ENCODE measurements at places on chromosomes 2 and 18. TPM values are rescaled to one million over a fixed set of nuclear protein-coding genes. Genes with fewer than 3 reads are reported as not detected.

GRCh38 chr2:81050580-81051095, 746.1 kb upstream of the LRRTM1 start:
- no peak for DNase-seq
- no peaks in the 10 kb centered on the region for H3K36me3 ChIP-seq
- no peaks in the 10 kb centered on the region for H3K4me1 ChIP-seq
- H3K4me3 ChIP-seq, result no peak overlapping the region

GRCh38 chr2:43675646-43676321, 445 bp downstream of the C1GALT1C1L start:
- DNase-seq, result no peak
- H3K27ac ChIP-seq, result no peak overlapping the region
- no peaks in the 10 kb centered on the region for H3K27me3 ChIP-seq

DNA sequence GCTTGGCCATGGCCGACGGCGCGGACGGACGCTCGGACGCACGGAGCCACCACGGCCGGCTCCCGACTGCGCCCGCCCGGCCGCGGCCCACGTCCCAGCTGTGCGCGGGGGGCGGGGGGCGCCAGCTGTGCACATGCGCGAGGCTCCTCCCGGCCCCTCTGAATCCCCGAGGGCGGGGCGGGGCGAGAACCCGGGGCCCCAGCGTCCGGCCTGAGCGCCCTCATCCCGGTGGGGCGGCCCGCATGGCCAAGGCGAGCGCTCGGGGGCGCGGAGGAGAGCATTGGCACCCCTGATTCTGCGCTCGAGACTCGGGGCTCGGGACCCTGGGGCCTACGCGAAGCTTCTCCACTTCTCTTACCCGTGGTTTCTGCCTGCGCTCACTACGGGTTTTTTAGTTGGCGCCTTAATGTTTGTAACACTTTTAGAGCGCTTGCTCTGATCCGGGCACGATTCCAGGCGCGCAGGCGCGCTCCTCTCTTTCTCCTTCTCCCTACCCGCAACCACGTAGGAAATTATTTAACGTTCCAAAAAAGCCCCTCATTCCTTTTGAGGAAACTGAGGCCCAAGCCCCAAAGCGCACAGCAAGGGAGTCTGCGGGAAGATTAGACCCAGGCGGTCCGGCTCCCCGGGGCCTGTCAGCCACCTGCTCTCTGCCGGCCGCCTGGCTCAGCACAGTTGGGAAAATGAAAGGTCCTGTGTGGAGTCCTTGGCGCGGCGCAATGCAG, at the start of gene PXDN:
Gene PXDN, minus strand, starts transcription at position 70 of the 725 bp plus-strand sequence. Its CDS starts 60 bp downstream, at position 10.
- peak within 1 kb of the TSS; percentile 98 for H3K27ac ChIP-seq
- H3K27me3 ChIP-seq, result no peaks in the 10 kb centered on the region
- peak within 1 kb of the TSS; percentile 79 for H3K4me3 ChIP-seq
- no peak for DNase-seq

Gene STARD6
- not detected for total RNA-seq

- no peaks in the 10 kb centered on the region for H3K4me1 ChIP-seq
- no peak overlapping the region for H3K4me3 ChIP-seq
- H3K27me3 ChIP-seq, result no peaks in the 10 kb centered on the region
- H3K27ac ChIP-seq, result no peak overlapping the region
- no peaks in the 10 kb centered on the region for H3K36me3 ChIP-seq
- peak; percentile 39 for DNase-seq
These were observed 197.8 kb downstream of the CTIF start for GRCh38 chr18:48736321-48737260.

Gene RALB
- total RNA-seq, result 43.3 TPM

DNA sequence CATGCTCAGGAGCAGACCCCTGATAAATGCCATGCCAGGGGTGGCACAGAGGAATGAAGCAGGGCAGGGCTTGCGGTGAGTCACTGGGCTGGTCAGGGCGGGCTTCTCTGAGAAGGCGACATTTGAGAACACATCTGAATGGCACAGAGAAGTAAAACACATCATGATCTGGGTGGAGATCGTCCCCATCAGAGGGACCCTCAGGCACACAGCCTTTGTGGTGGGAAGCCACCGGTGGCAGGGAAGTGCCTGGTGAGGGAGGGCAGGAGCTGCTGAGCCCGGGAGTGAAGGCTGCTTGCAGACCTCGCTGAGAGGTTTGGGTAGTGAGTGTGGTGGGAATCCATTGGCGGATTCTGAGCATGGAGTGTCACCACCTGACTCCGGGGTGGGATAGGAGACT, 44.5 kb downstream of the DCDC2C start:
- no peak overlapping the region for H3K4me3 ChIP-seq
- no peak overlapping the region for H3K27ac ChIP-seq
- H3K27me3 ChIP-seq, result no peaks in the 10 kb centered on the region
- no peak for DNase-seq
- H3K36me3 ChIP-seq, result no peaks in the 10 kb centered on the region
- no peaks in the 10 kb centered on the region for H3K4me1 ChIP-seq

Gene LAMA1
- total RNA-seq, result 0.78 TPM

DNA sequence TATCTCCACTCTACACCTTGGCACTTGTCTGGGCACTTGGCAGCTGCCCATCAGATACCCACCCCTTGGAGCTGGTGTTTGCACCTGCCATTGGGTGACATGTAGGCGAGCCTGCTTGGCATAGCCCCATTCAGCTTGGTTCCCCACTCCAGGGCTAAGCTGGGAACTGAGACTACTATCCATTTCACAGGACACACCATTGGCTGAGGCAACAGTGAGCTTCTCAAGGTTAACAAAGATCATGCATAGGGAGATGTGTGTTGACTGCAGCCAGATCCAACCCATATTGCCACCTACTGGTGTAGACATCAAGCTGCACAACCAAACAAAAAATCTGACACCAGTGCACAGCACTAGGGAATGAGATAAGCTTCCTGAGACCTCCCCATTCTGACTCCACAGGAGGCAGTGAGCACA, 1389.8 kb upstream of the TMEFF2 start:
- H3K4me3 ChIP-seq, result no peak overlapping the region
- no peak for DNase-seq
- H3K4me1 ChIP-seq, result no peaks in the 10 kb centered on the region
- H3K27me3 ChIP-seq, result no peaks in the 10 kb centered on the region
- H3K36me3 ChIP-seq, result no peaks in the 10 kb centered on the region

Gene RAB27B
- 1.3 TPM for total RNA-seq
